ENCODE measurements at places on chromosomes 3 and 15.

GRCh38 chr3:72739531-72740466, 108.4 kb downstream of the SHQ1 start:
- no peak for DNase-seq

DNA sequence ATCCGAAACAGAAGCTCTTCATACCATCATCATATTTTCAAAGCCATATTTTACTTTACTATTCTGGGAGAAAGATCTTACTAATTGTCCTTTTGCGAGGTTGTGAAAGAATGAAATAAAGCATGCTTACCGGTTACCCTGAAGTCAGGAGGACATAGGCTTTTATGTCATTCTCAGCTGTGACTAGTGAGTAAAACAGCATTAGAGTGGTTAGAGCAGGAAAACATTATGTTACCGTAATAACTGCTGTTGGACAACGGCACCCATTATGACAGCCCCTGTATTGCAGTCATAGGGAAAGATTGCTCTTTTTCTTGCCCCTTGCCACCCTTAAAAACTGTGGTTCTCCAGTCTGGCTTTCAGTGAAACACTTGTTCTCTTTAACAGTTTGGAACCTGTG, 1035.7 kb downstream of the ZPLD1 start:
- DNase-seq, result no peak

GRCh38 chr15:63509056-63509954, 4.9 kb downstream of the USP3 start:
- no peak for DNase-seq

GRCh38 chr15:29822100-29822683, at the start of gene TJP1:
Gene TJP1, minus strand, starts transcription at chr15:29822468. Its CDS starts 440 bp downstream, at chr15:29822028.
- peak; percentile 43 for DNase-seq

- DNase-seq, result no peak
These were observed 331.5 kb downstream of the UACA start for GRCh38 chr15:70431854-70432253.

GRCh38 chr3:100089812-100090668, 24.3 kb downstream of the FILIP1L start:
- peak; percentile 26 for DNase-seq

DNA sequence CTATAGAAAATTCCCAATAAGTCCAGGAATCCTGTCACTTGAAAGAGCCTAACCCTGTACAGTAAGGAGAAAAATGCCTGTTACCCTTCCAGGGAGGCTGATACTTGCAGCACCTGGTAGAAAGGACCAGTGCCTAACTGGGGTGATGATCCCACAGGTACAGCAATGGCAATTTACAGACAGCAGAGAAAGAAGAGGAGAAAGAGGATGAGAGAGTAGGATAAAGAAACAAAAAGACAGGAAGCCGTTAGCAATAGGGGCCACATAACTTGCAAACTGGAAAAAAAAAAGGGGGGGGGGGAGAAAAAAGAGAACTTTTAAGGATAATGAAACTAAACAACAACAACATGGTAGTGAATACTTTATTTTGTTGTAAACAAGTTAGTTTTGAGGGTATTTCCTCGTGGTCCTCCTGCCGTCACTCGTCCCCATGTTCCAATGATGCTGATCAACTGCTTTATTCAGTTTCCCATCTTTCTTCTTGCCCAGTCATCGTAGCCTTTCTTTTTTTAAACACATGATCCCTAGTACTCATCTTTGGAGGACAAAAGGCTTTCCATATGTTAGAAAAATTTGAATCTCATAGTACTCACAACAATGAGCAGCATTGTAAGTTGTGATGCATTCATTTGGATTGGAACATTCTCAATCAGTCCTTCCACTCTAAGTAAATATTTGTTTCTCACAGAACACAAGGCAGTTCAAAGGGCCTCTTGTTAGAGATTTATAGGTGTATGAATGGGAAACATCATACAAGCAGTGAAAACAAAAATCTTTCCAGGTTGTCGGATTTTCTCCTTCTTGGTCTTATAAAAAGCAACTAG, 8.6 kb downstream of the TM4SF1 start:
- DNase-seq, result no peak

- no peak for DNase-seq
These were observed 169.4 kb downstream of the MINAR1 start for GRCh38 chr15:79601405-79602086.

- no peak for DNase-seq
These were observed 67.6 kb downstream of the SSUH2 start for GRCh38 chr3:8576841-8577571.

DNA sequence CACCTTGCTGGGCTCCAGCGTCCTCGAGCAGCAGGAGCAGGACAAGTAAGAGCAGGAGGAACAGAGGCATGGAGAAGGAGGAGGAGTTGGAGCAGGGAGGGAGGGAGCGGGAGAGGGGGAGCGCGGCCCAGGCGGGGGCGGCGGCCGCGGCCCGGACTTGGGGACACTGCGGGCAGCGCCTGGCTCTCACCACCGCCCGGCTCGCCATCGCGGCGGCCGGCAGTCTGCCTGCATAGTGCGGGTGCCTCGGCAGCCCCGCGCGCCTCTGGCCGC, 440 bp downstream of the DCBLD2 start:
- peak; percentile 41 for DNase-seq

DNA sequence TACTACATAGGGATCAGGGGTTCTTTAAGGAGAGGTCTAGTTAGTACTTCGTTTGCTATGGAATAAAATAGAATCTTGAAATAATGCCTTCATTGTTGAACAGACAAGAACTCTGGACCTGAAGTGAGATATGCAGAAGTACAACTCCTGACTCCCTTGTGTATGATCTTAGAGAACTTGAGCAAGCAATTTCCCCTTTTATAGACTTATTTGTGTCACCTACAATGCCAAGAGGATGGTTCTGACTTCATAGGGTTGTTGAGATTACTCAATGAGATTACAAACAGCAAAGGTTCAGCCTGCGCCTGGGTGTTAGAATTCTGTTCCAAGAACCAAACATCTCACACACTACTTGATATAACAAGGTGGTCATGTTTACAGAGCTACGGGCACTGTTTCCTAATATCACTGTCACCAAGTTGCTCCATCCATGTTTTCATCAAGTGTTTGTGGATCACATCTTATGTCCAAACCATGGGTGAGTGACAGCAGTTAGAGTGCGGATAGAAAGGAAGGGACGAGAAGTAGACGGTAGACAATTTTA, 76.7 kb upstream of the ADAMTS9 start:
- DNase-seq, result no peak

GRCh38 chr3:142976621-142977398, 13.3 kb upstream of the PAQR9 start:
- no peak for DNase-seq

DNA sequence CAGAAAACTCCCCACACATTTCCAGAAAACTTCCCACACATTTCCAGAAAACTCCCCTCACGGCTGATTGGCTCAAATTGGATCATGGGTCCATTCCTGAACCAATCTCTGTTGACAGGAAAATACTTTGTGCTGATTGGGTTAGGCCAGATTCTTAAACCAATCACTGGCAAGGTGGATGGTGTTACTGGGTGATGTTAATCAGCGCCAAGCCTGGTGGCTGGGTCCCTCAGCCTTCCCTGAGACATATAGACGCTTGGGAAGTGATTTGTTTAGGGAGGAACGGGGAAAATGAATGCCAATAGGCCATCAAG, 199.4 kb upstream of the UBE2E2 start:
- no peak for DNase-seq

- DNase-seq, result no peak
These were observed 15.0 kb downstream of the TAGLN3 start for GRCh38 chr3:112013784-112014143.

GRCh38 chr3:187709155-187709554, 6.8 kb upstream of the RTP2 start:
- DNase-seq, result no peak

DNA sequence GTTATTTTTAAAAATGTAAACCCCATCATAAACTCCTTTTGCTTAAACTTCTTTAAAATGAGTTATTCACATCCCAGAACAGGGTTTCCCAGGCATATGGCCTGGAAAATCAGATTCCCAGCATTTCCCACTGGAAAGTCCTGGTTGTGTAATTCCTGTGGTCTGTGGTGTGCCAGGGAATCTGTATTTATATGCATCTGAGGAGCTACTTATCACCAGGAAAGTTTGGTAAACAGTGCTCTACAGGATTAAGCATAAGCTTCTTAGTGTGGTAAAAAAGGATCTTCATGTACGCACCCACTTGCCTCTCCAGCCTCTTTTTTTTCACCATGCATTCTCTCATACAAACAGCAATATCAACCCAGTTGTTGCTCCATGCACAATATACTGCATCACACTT, 28.2 kb downstream of the MEIS2 start:
- no peak for DNase-seq

- no peak for DNase-seq
These were observed 32.3 kb downstream of the ZNF710 start for GRCh38 chr15:90033448-90033847.

- no peak for DNase-seq
These were observed 92.3 kb upstream of the P2RY1 start for GRCh38 chr3:152742368-152743347.

GRCh38 chr15:66078929-66079275, 174.6 kb downstream of the MEGF11 start:
- DNase-seq, result no peak

DNA sequence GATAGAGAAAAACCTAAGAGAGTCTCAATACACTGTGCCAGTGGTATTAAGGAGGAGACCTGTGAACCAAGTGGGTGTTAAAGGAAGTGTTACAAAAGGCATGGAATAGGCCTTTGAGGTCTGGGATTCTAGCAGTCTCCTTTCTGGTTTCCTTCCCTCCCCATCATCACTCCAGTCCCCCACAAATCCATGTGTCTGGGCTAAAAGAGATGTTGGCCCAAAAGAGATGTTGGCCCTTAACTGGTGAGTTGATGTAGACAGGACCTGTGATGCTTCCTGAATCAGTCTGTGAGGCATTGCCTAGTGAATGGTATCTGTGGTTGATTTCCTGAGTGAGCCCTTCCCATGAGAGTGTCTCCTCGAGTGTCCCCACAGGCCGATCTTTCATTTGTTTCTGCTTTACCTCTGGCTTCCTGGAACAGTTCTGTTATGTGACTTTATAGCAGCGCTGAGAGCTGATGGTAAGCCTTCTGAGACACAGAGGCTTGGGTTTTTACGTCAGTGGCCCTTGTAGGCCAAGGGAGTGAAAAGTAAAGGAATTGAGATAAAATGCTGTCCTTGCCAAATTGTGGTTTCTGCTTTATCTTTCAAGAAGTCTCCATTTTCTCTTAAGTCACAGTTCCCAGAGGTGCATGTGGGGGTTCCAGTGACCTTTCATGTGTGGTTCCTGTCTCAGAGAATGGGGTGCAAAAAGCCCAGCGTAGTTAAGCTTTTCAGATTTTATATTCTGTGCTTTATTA, 87.8 kb downstream of the KLHL25 start:
- no peak for DNase-seq

GRCh38 chr3:157532529-157533297, 29.5 kb upstream of the VEPH1 start:
- DNase-seq, result peak; percentile 31

GRCh38 chr3:112001526-112001925, 2.8 kb downstream of the TAGLN3 start:
- DNase-seq, result no peak

- DNase-seq, result no peak
These were observed 32.8 kb downstream of the LINGO1 start for GRCh38 chr15:77599899-77600298.

Measured in HuH-7.5 (cell line).